ENCODE measurements at places on chromosomes 12 and 14.

DNA sequence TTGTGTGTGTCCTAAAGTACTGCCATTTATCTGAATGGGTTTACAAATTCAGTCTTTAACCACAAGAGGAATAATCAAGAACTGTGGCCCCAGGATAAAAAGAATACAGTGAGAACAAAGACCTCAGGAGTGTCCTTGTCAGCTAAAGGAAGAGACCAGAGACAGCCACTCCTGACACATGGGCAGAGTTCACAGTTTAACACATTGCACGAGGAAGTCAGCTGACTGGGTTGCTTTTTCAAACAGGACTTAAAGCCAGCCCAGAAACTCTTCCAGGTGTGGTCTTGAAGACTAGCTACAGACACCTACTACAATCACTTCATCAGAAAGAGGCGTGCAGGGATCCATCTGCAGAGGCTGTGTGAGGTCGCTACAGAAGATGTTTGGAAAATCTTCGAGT is 42.8 kb downstream of the GNS start:
- no peak for DNase-seq

DNA sequence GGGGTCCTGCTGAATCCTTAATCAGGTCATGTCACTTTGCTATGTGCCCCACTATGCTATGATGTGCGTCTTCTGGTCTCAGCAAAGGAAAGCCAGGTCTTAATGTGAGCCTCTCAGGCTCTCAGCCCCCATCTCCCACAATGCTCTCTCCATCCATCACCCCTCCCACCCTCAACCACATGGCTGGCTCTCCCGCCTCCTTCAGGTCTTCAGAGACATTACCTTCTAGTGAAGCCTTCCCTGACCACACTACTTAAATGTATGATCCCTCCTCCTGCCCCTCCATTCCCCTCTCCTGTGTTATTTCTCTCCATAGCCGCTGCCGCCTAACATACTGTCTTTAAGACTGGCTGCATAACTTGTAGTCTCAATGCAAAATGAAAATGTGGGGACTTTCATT is 50.5 kb downstream of the KRT80 start:
- DNase-seq, result no peak

- no peak for DNase-seq
These were observed 18.6 kb downstream of the CCER1 start for GRCh38 chr12:90936230-90937005.

GRCh38 chr14:92546347-92547053 is 32.9 kb downstream of the RIN3 start:
- DNase-seq, result no peak

GRCh38 chr12:117485984-117486839 is 124.8 kb upstream of the NOS1 start:
- no peak for DNase-seq

DNA sequence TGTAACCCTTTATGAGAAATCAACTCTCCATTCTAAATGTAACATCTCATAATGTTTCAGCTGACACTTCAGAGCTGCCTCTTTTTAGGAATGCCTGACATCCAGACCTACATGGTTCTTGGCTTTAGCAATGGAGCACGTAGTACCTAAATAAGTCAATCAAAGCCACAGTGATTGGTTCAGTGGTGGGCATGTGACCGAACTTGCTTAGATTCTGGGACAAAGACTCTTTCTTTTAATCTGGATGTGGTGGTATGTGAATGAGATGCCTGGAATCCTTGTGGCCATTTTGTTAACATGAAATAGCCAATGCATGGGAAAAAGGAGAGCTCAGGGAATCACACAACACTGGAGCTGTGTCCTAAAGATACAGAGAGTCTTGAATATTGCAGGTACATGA is 11.8 kb downstream of the GPR65 start:
- no peak for DNase-seq

DNA sequence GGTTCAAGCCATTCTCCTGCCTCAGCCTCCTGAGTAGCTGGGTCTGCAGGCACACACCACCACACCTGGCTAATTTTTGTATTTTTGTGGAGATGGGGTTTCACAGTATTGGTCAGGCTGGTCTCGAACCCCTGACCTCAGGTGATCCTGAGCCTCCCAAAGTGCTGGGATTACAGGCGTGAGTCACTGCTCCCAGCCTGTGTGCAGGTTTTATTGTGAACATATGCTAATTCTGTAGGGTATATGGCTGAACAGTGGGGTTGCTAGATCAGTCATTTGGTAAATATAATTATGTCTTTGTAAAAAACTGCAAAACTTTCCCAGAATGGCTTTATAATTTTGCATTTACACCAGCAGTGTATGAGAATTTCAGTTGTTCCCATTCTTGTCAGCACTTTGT is 85.9 kb downstream of the RCOR1 start:
- no peak for DNase-seq

GRCh38 chr14:91186515-91187066 is 57.9 kb downstream of the GPR68 start:
- no peak for DNase-seq

- no peak for DNase-seq
These were observed 161.0 kb downstream of the CNTN1 start for GRCh38 chr12:40853221-40853620.

- DNase-seq, result no peak
These were observed 89.8 kb downstream of the SYT10 start for GRCh38 chr12:33349791-33350190.

GRCh38 chr12:52602552-52602951 is 1.3 kb upstream of the KRT72 start:
- no peak for DNase-seq

DNA sequence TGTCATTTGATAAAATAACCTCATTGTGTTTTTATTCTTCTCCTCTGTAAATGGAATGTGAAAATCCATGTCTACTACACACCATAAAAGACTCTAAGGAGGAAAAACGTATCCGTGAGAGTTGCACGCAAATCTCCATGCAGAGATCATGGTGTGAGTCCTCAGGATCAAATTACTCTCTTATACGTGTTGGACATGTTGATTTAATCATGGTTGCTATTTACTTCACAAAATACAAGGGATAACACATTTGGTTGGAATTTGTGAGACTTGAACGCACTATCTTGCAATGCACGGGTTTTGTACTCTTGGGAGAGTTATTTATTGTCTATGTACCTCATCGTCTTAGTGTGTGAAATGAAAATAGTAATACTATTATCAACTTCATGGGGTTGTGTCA is 128.0 kb upstream of the RASSF8 start:
- DNase-seq, result peak; percentile 90

DNA sequence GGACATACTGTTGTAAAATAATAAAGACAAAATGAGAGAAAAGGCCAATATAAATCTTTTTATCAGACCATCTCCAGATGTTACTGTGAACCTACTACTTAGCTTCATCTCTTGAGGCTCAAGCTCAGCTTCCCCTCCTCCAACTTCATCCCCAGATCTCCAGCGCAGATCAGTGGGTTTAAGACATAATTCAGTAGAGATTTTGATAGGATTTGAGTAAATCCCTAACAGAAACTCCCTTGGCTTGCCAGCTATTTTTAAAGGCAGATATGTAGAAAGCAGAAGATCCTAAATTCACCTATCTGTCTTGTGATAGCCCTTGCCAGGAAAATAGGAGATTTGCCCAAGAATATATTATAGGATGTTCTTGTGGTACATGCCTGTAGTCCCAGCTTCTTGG is 236.7 kb downstream of the FBXL14 start:
- no peak for DNase-seq

DNA sequence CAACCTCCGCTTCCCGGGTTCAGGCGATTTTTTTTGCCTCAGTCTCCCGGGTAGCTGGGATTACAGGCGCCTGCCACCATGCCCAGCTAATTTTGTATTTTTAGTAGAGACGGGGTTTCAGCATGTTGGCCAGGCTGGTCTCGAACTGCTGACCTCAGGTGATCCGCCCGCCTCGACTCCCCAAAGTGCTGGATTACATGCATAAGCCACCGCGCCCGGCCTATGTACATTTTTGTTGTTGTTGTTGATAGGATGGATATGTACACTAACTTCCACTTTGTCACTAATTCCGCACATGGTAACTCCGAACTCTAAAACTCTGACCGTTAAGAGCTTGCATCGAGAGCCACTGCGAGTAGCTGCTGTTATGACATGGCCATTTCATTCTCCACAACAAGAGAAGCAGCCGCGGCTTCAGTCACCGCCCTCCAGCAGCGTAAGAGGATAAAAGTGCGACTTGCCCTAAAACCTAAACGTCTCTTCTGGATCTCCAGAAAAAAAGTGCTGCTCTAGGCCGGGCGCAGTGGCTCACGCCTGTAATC is 742 bp upstream of the MARS1 start:
- DNase-seq, result no peak

DNA sequence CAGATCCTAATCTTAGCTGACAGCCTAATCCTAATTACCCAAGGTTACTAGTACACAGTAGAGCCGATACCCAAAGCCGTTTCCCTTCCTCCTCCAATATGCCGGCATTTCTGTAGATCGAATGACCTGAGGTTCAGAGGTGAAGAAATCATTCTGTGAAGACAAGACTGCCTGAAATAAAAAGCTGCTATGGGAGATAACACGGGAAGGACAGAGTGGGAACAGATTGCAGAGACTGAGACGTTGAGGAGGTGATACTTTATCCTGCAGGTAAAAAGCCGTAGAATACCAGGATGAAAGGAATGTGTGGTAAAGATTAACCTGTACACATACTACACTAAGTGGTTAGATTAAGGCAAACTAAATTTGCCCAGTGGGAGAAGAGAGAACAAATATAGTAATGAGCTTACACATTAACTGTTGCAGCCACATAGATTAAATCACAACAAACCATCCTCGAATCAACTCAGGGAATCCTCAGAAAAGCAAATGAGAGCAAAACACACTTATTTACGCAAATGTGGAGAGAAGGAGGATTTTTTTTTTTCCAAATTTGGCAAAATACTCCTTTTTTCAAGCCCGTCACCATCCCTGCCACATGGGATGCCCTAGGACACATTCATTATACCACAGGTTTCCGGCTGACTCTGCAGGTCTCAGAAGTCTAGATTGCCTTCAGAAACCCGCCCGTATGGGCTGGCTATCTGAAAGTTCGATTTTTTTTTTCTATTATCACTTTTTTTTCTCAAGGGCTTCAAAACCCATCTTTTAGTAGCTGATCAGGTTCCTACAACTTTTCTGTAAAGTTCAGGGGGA is 188.0 kb downstream of the TTC8 start:
- no peak for DNase-seq

- no peak for DNase-seq
These were observed 6.6 kb downstream of the CAPRIN2 start for GRCh38 chr12:30748147-30748546.

- peak; percentile 91 for DNase-seq
These were observed 320.6 kb downstream of the RAD51B start for GRCh38 chr14:68140076-68140741.
